ENCODE measurements at places on chromosomes 2 and 18.
A peak's percentile ranks its signal among the peaks of the same experiment; 100 is the strongest.

- no peak for DNase-seq
Observed at GRCh38 chr2:227739351-227739750, 6.3 kb upstream of the SCYGR8 start.

DNA sequence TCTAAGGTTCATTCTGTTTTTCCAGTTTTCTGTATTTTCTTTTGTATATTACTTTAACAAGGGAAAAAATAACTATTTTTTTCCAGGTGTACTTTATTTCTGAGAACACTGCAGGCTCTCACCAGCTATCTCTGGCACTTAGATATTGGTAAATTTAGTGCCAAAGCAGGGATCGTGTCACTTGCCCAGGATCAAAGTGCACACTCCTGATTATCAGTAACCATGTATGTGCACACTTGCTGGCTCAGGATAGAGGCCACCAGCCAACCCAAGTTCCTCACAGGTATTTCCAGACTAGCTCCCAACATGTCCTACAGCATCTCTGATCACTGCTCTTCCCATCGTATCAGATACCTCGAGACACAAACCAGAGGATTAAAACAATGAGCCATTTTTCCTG lies 5.8 kb upstream of the FZD5 start:
- DNase-seq: no peak

DNA sequence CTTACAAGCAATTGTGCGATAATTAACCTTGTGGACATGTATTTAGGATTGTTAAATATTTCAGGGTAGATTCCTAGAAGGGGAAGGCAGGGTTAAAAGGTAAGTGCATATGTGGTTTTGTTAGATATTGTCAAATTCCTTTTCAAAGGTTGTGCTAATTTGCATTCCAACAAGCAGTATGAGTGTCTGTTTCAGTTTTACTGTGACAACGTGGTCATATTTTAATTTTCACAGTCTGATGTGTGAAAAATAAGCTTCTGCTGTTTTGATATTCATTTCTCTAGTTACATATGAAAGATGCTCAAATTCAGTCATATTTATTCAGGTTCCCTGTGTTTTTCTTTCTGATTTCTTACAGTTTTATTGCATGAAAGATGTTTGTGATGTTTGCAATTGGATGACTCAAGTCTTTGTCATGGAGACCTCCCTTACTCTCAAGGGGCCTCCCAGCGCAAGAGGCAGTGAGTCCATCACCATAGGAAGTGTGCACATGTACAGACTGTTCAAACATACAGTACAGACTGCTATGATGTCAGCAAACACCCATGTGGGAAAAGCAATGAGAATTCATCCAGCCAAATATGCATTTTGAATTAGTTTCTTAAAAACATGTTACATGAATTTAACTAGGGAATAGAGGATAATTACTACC lies 310.8 kb downstream of the GALR1 start:
- DNase-seq: no peak

GRCh38 chr18:61791031-61791430 lies 101.8 kb downstream of the RNF152 start:
- no peak for DNase-seq

DNA sequence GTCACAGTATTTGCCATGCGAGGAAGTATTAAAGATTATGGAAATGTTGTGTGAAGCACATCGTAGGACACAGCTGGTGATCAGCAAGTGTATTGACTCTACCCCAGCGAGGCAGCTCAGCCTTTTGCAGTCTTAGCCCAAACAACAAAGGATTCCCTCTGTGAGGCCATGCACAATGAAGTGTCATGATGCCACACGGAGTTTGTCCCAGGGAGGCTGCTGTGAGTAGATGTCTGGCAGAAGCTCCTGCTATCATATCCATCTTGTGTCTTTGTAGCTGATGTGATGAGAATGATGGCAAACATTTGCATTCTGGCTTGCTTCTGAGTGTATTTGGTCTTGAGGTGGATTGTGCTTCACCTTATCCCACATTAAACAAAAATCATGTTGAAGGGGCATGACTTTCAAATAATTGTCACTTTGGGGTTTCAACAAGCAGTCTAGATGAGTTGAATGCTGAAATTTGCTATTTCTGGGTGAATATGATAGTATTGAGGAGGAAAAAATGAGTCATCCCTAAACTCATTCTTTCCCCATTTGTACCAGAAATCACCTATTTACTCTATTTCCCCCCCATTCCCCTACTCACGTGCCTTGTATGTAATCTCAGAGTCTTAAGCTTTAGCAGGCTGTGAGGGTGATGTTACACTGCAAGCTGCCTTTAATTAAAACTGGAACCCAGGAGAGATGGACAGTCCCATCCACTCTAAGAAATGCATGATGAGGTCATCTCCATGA lies 273.5 kb downstream of the RNF144A start:
- no peak for DNase-seq

DNA sequence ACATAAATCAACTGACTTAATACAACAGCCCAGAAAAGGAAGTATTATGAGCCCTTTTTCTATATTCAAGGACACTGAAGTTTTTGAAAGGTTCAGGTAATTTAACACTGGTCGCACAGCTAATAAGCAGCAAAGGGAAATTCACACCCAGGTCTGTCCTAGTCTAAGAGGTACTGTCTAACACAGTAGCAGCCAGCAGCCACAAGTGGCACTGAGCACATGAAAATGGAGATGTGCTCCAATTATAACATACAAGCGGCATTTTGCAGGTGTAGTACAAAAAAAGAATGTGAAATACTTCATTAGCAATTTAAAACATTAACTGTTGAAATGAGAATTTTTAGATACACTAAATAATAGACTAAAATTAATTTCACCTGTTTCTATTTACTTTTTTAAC lies 23.4 kb downstream of the SPRED2 start:
- no peak for DNase-seq

GRCh38 chr18:10252952-10253705 lies 201.3 kb upstream of the APCDD1 start:
- no peak for DNase-seq

GRCh38 chr2:226180281-226180884 lies 619.2 kb downstream of the IRS1 start:
- DNase-seq: peak; percentile 85

DNA sequence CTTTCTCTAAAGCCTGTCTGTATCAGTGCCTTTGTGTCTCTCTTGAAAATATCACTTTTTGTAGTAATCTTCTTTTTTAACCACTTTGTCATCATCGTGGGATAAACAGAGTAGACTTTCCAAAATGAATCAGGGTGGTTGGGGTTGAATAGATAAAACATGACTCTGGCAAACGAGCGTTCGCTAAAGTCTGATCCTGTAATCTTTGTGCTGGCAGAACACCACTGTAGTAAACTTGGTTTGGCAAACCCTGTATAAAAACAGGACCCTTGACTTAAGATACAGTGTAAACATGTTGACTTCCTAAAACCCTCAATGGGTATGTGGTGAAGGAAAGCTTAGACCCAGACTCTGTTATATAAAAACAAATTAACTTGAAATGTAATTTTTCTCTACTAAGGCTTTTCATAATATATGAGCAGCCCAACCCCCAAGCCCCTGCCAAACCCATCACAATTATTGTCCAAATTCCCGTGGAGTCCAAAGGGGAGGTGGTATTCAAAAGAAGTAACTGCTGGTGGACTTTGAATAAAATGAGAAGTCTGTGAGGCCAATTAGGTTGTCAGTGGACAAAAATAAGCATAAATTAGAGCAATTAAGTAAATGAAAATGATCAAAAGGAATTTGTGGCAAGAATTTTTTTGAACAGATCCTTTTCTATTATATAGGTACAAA lies 52.2 kb downstream of the COLEC12 start:
- DNase-seq: no peak

- DNase-seq: no peak
Observed at GRCh38 chr2:187157046-187157445, 291.0 kb downstream of the CALCRL start.

- no peak for DNase-seq
Observed at GRCh38 chr2:54691445-54692135, 31.9 kb upstream of the EML6 start.

GRCh38 chr2:159795841-159796690 lies 1.9 kb downstream of the CD302 start:
- no peak for DNase-seq

DNA sequence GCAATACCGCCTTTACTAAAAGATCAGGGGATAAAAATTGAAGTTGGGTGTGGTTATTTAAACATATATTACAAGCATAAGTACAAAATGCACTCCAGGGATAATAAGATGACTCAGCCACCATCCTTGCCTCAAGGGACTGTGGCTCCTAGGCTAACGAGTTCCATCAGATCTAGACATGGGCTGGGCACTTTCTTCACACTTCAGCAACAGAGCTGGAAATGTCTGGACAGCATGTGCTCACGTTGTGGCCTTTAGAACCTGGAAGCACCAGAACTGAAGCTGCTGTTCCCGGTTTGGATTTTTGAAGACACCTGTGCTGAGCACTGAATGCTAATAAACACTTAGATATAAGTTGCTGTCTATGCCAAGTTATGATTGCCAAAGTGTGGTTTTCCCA lies 384.2 kb upstream of the SALL3 start:
- no peak for DNase-seq

GRCh38 chr18:77708826-77709506 lies 459.3 kb downstream of the GALR1 start:
- DNase-seq: no peak

DNA sequence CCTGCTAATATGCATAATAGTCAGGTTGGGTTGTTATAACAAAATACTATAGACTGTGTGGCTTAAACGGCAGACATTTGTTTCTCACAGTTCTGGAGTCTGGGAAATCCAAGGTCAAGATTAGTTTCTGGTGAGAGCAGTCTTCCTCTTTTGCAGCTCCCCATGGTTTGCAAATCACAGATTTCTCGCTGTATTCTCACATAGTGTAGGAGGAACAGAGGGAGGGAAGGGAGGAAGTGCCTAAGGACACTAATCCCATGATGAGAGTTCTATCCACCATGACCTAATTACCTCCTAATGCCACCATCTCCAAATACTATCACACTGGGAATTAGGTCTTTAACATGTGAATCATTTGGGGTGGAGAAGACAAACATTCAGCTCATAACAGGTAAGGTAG lies 20.1 kb upstream of the PTH2R start:
- no peak for DNase-seq

DNA sequence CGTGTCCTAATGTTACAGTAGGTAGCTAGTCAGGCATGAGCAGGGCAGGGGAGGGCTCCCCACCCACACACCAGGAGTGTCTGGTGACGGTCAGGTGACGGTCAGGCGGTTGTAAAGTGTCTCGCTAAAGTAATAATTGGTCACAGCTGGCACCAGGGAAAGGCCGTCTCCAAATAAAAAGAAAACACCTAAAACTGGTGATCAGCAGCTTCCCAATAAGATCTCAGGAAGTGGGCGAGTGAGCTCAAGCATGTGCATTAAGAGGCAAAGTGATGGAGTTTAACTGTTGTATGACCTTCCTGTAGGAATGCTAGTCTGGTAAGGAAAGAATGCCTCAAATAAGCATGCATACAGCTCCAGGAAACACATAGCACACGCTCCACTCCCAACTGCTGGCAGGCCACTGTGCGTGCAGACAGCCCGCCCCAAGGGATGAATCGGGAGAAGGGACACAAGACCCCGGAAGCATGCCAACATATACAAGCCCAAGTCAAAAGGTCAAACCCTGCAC lies 177.1 kb downstream of the RNF144A start:
- peak; percentile 88 for DNase-seq

DNA sequence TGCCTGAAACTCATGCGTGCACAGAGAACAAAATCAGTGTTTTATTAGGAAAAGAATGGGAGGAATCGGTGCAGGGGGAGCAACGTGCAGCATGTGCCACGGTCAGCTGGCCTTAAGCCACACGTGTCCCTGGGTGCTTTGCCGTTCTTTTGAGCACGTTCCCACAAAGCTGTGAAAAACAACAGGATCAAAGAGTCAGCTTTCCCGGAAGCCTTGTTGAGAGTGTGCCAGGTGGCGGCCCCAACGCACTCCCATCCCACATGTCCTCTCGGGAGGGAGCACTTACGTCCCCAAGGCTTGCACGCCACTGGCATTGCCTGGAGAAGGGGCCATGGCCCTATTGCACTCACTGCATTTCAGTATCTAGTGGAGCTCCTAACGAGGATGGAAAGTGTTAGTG lies 511.2 kb downstream of the EIPR1 start:
- no peak for DNase-seq

DNA sequence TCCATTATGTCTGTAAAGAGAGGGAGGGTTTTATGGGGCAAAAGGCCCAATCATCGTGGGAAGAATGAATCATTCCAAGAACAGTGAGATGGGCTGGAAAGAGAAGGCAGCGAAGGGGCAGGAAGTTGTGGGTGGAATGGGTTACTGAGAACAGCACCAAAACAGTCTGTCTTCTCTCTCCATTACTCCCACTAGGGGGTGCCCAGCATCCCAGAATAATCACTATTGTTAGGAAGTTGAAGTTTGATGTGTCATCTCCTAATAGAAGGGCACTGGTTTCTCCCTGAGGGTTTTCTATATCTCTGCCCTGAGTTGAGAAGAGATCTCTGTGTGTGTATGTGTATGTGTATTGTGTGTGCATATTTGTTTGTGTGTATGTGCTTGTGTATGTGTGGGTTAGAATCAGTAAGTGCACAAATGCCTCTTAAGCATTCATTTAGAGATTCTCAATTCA lies 76.6 kb upstream of the MAP4K3 start:
- DNase-seq: peak; percentile 56

- no peak for DNase-seq
Observed at GRCh38 chr2:219641390-219642068, 14.1 kb downstream of the SLC4A3 start.

- DNase-seq: no peak
Observed at GRCh38 chr2:98903064-98903355, 33.0 kb downstream of the CRACDL start.

DNA sequence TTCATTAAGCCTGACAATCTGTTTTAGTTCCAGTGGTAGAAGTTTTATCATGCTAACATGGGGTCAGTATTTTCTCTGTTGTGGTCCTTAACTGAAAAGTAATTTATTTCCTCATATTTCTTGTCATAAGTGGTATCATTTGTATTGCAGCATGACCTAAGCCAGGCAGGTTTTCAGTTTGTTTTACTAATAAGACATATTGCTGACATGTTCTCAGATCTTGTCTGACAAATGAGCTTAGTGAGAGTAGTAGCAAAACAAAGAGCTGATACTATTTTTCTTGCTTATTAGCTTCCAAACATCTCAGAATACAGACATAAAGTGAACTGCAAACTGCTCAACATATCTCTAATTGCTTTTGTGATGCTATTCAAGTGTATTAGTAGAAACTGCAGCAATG lies 293.6 kb downstream of the DSEL start:
- DNase-seq: no peak

- DNase-seq: no peak
Observed at GRCh38 chr18:432791-433190, 67.7 kb downstream of the COLEC12 start.

DNA sequence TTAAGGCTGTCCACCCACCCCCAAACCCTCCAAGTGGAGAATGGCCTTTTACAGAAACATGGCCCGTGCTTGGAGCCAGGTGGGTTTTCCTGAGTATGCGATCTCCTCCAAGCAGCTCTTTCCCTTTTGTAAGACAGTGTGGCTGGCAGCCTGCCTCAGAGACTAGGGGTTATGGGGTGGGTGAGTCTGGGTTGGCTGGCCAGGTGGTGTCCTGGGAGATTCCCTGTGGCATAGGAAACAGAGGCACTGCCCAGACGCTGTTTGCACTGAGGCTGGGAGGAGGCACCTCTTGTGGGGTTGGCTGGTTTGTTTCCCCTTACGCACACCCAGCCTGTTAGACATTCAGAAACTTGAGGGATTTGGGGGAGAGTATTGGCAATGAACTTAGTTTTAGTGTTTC lies 82.3 kb upstream of the MCFD2 start:
- DNase-seq: no peak

- DNase-seq: no peak
Observed at GRCh38 chr2:28624436-28624792, 127.2 kb upstream of the PPP1CB start.

All from kidney (tissue), 22 donors.